ENCODE measurements at places on chromosomes 2 and 18.

DNA sequence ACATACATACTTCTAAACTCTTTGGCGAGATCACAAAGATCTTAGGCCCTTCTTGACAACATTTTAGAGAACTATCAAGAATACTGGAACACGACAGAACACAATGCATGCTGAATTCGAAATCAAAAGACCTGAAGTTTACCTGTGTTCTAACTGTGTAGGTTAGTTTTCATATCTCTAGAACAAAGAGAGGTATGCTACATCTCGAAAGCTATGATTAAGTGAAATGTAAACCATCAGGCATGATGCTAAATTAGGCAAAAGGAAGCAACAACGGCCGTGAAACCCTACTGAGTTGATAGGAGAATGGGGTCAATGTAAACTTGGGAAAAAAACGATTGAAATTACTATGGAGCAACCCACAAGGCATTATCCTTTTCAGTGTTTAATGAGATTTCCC is 43.7 kb downstream of the IKZF2 start:
- no peak for DNase-seq

DNA sequence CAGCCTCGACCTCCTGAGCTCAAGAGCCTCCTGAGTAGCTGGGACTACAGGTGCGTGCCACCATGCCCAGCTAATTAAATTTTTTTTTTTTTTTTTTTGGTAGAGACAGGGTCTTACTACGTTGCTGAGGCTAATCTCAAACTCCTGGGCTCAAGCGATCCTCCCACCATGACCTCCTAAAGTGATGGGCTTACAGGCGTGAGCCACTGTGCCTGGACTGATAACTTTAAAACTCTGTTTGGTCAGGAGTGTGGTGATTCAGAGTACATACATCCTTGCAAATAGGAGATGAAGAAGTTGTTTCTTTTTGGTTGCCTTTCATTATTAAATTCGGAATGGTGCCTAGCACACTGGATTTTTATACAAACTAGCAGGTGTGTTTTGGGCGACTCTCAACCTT is 73.0 kb downstream of the LTBP1 start:
- no peak for DNase-seq

- no peak for DNase-seq
These were observed 14.2 kb upstream of the SKA1 start for GRCh38 chr18:50360611-50361010.

GRCh38 chr18:44601447-44601846 is 79.2 kb upstream of the SETBP1 start:
- DNase-seq, result no peak

GRCh38 chr2:45987856-45988255 is 309.4 kb upstream of the EPAS1 start:
- DNase-seq, result no peak

DNA sequence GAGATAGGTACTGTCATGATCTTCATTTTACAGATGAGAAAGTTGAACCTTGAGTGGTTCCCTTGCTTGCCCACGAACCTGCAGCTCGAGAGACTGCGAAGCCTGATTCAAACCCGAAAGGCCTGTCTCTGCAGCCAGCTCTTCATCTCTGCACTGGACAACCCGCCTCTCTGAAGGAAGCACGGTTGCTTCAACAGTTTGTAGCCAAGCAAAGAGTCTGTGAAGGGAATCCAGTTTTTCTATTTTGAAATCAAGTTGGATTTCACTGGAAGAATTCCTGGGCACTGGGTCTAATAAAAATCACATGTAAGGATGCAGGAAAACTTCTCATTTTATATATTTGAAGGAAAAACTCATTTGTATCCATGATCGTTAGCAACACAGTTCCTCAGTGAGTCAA is 21.3 kb upstream of the ICOS start:
- no peak for DNase-seq

- no peak for DNase-seq
These were observed 131.4 kb upstream of the ID2 start for GRCh38 chr2:8550481-8550880.

DNA sequence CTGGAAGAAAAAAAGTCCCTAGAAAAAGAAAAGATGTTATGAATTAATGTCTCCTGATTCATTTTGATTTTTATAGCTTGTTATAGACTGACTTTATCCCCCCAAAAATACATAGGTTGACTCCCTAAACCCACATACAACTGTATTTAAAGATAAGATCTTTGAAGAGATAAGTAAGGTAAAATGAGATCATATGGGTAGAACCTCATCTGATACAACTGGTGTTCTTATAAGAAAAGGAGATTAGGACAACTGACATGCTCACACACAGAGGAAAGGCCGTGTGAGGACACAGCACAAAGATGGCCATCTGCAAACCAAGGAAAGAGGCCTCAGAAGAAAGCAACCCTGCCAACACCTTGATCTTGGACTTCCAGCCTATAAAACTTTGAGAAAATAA is 117.5 kb downstream of the CD226 start:
- no peak for DNase-seq

DNA sequence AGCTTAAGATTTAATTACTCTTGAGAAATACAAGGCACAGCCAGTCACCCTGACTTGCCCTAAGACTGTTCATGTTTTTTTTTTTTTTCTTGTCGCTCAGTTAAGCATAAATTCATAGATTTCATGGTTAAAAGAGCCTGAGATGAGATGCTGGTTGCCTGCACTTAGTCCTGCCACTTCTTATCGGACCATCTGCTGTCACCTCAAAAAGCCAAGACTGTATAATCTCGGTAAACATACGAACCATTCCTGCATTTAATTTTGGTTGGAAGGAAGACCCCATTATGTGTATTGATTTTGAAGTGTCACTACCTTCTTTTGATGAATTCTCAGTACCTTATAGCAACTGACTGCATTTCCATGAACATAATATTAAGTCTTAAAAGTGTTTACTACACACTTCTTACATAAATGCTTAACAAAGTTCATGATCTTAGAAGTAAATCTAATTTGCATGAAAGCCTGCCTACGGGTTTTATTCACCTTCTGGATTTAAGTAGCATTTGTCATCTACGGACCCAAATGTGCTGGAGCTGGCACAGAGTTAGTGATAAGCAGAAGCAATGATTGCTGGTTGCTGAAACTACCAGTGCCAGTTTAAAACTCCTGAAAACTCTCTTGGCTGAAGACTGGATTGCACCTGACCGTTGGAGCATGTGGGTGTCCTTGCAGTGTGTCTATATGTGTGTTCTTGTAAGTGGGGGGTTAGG is 843.4 kb downstream of the TMEM182 start:
- no peak for DNase-seq

- DNase-seq, result no peak
These were observed 200.6 kb downstream of the ZBTB7C start for GRCh38 chr18:48208432-48209140.

DNA sequence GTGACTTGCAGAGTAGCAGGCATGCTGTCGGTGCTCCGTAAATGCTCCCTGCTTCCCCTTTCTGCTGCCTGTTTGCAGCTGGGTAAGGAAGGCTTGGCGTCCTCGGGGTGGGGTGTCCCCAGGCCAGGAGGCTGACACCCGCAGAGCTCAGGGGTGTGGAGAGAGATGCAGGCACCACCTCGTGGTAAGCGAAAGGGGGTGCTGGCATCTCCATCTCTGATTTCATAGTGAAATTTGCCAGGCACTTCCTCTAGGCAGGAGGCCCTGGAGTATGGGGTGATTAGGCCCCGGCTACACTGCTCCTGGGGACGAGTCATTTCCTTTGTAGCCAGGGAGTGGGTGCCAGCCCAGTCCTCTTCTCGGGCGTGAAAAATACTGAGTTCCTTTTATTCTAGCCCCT is 160.4 kb downstream of the KLHL29 start:
- DNase-seq, result no peak

DNA sequence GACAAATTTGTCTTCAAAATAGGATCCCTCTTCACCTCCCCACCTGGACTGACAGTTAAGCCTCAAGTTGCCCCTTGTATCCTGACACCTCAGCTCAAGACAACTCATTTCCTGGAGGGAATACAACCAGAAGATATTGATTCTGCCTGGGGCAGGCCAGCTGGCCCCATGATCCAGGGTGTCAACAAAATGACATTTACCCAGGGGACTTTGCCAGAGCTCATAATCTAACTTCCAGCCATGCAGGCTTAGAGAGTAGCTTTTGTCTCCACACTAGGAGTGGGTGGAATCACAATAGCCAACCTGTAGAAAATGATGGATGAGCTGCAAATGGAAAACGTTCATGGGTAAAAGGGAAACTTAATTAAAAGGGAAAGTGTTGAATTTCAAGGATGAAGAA is 220.1 kb upstream of the DPP10 start:
- DNase-seq, result no peak

DNA sequence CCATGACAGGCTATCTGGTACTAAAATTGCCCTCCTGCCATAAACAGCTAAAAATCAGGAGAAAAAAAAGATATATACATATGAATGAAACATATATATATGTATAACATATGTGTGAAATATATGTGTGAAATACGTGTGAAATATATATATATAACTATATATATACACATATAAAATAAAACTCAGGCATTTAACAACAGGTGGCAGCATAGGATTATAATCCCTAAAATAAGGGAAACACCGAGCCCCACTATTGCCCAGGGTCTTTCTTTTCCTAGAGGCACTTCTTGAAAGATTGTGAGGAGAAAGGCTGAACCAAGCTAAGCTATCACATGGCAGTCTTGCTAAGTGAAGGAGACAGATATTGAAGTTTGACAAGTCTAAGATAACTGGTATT is 65.9 kb upstream of the CYTIP start:
- no peak for DNase-seq

- DNase-seq, result no peak
These were observed 104.7 kb upstream of the PKDCC start for GRCh38 chr2:41943159-41943558.

DNA sequence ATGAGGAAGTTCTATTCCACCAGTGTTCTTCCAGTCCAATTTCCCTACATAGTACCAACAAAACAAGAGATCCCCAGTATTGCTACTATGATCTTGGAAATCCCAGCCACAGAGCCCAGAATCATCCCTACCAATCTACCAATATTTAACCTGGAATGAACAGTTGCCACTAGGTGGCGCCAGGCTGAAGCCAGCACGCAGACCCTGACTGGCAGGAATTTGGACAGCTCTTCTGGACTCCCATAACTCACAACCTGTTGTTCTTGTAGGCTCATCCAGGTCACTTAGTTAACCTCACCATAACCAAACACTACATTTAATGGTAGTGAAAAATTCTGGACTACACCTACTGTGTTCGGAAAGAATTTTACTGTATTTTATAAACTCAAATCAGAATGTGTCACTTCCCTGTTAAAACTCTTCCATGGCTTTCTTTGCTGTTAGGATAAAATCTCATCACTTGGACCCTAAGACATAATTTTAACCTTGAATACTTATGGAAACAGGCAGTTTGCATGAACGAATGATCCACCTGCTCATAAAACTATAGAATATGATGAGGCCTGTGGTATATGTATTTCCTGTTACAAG is 59.8 kb upstream of the SLC38A11 start:
- DNase-seq, result peak; percentile 62

GRCh38 chr18:24220318-24220688 is 81.4 kb downstream of the CABYR start:
- DNase-seq, result no peak

- no peak for DNase-seq
These were observed 148.8 kb downstream of the WDSUB1 start for GRCh38 chr2:159137511-159138241.

DNA sequence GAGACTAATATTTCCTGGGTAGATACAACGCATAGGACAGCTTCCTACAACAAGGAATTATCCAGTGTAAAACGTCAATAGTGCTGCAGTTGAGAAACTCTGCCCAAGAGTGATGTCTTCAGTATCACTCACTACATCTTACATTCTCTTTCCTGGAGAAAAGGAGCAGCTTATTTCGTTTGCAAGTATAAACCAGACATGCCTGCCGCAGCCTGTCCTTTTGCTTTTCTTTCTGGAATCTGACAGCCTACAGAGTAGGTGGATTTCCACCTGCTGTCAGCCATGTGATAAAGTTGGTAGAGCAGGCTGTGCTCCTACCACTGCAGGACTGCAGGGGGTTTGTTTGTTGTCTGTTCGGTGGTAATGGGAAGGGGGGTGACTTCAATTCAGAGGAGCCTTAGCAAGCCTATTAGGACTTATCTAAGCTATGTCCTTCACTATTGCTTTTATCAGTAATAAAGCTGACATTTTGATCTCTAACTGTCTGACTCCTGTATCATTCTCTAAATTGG is 439.1 kb downstream of the GRB14 start:
- no peak for DNase-seq

DNA sequence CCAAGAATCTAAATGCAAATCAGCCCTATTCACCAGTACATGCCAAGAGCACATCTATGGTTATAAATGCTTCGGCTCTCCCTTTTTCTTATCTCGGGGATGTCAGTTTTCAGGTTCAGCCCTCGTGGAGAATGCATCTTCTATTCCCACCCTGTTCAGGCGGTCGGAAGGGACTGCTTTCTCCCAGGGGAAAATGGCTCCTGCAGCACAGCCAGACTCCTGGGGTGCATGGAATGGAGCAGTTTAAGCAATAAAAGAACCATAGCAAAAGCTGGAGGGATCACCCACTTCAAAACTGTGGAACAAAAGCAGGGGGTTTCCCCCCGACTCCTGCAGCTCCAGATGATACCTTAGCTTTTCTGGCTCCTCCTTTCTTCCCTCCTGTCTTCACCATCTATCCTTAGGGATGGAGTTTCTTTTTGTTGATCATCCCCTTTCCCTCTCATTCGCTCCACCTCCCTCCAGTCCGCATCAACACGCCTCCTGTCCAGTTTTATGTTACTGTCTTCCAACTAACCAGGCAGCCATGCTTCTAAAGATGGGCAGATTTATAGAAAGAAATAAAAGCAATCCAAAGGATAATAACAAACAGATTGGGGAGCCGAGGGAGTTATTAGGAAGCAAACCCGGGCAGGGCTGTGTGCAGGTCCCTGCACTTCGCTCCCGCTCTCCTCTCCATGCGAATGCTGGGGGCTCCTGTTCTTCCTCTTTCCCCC is 356.2 kb upstream of the SMIM21 start:
- DNase-seq, result no peak

DNA sequence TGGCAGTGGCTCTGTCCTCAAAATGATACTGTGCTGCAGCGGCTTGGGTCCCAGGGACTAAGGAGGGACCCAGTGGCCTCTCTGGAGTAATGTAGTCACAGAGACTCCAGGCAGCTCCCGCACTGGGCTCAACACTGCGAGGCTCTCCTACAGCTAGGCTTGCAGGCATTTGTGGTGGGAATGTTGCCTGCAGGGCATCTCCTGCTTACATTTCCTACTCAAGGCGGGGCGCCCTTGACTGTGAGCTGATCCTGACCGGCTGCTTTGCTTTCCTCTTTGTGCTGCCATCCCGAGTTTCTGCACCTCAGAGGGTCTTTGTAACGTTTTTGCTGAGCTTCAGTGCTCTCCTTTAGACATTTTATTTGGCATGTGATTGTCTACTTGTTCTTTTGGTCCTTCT is 177.4 kb upstream of the FN1 start:
- DNase-seq, result no peak

- no peak for DNase-seq
These were observed 34.0 kb downstream of the TMEM185B start for GRCh38 chr2:120189189-120189588.

- DNase-seq, result no peak
These were observed 205.9 kb downstream of the SNTG2 start for GRCh38 chr2:1156531-1156930.

GRCh38 chr2:147025646-147026585 is 818.9 kb upstream of the ACVR2A start:
- no peak for DNase-seq
